Esophagus muscularis mucosa (tissue), 4 donors: ENCODE measurements at places on chromosomes 6 and 20.
A peak's percentile ranks its signal among the peaks of the same experiment; 100 is the strongest.

GRCh38 chr6:49556429-49556837, 6.0 kb downstream of the C6orf141 start:
- H3K27me3 ChIP-seq: peaks cover 5% of the 10 kb centered on the region
- no peak overlapping the region for H3K27ac ChIP-seq
- no peak for DNase-seq
- no peaks in the 10 kb centered on the region for H3K36me3 ChIP-seq
- peaks cover 7% of the 10 kb centered on the region for H3K4me1 ChIP-seq

GRCh38 chr6:13953061-13953705, 28.4 kb downstream of the RNF182 start:
- H3K4me3 ChIP-seq: no peak overlapping the region
- no peak for DNase-seq
- no peaks in the 10 kb centered on the region for H3K4me1 ChIP-seq

GRCh38 chr6:42710316-42710715, 12.1 kb downstream of the PRPH2 start:
- no peaks in the 10 kb centered on the region for H3K27me3 ChIP-seq
- no peak overlapping the region for H3K4me3 ChIP-seq
- no peak for DNase-seq
- no peaks in the 10 kb centered on the region for H3K36me3 ChIP-seq
- peaks cover 5% of the 10 kb centered on the region for H3K4me1 ChIP-seq
- no peak overlapping the region for H3K27ac ChIP-seq

DNA sequence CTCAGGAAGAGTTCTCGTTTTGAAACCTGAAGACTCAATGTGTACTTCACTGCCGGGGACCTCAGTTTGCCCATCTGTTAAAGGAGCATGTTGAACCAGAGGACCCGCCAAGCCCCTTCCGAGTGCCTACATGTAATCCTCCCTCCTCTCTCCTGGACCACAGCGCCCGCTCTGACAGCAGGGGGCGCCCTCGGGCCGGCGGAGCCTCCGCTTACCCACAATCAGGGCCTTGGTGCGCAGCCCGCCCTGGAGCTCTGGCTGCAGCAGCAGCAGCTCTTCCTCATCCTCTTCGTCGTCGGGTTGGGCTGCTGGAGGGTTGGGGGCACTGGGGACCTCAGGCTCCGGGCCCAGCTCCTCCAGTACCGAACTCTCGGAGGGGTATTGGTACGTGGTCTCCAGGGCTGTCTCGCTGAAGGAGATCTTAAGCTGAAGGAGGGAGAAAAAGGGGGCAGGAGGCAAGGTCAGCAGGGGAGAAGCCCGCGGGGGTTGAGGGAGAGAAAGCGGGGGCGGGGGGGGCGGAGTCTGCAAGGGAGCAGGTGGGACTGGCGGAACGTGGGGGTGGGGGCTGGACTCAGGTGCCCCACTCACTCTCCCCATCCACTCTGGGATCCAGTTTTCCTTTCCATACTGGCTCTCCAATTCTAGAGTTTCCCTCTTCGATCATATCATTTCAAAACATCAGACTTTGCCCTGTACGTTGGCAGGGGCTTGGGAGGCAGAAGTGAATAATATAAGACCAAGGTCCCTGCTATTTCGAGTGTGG, 6.3 kb upstream of the DHX16 start:
- H3K36me3 ChIP-seq: peaks cover 43% of the 10 kb centered on the region
- no peaks in the 10 kb centered on the region for H3K27me3 ChIP-seq
- H3K27ac ChIP-seq: peak overlapping the region; percentile 95
- DNase-seq: peak; percentile 95
- H3K4me3 ChIP-seq: peak overlapping the region; percentile 74

- H3K36me3 ChIP-seq: no peaks in the 10 kb centered on the region
- no peaks in the 10 kb centered on the region for H3K27me3 ChIP-seq
- H3K4me1 ChIP-seq: no peaks in the 10 kb centered on the region
- no peak for DNase-seq
- no peak overlapping the region for H3K4me3 ChIP-seq
Measured at GRCh38 chr6:53252177-53252692, 96.5 kb downstream of the ELOVL5 start.

DNA sequence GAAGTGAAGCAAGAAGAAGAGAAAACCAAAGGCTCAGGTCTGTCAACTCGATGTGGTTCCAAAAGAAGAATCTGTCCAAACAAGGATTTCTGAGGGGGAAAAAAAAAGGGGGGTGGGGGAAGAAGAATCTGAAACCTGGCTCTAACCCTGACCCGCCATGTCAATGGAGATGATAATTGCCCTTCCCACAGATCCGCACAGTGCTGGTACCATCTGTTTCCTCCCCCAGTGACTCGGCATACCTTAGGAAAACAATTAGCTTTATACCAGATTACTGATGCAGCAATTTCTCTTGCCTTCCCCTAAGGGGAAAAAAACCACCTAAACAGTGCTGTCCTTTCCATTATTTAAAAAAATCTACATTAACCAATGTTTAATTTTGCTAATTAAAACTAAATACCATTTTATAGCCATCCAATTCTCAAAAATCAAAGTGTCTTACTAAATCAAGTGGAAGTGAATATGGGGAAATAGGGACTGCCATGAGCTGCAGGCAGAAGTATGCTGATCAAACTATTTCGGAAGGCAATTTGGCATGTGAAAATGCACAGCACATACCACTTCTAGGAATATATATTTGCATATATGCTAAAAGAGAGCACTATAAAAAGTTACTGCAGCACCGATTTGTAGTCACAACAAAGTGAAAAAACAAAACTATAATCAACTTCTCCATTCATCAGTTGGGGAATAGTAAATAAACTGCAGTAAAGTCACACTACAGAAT, 46.8 kb downstream of the MAP7 start:
- H3K27ac ChIP-seq: no peak overlapping the region
- no peak overlapping the region for H3K4me3 ChIP-seq
- H3K4me1 ChIP-seq: no peaks in the 10 kb centered on the region
- DNase-seq: no peak

DNA sequence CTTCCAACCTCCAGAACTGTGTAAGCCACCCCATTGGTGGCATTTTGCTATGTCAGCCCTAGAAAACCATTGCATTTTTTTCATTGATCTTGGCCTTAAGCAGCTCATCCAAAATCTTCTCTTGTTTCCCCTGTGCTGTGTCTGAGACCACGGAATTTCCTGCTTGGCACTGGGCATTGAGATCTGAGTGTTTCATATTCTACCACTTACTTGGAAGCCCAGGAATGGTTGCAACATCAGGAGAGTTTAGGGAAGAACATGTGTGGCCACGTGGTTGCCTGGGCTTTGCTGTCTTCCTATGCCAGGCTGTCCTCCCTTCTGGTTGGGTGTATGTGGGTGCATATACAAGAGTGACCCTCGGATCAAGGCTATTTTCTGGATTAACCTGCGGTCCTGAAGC, 139.3 kb upstream of the PMEPA1 start:
- DNase-seq: no peak
- H3K27me3 ChIP-seq: no peaks in the 10 kb centered on the region
- no peak overlapping the region for H3K27ac ChIP-seq
- no peak overlapping the region for H3K4me3 ChIP-seq
- no peaks in the 10 kb centered on the region for H3K4me1 ChIP-seq

DNA sequence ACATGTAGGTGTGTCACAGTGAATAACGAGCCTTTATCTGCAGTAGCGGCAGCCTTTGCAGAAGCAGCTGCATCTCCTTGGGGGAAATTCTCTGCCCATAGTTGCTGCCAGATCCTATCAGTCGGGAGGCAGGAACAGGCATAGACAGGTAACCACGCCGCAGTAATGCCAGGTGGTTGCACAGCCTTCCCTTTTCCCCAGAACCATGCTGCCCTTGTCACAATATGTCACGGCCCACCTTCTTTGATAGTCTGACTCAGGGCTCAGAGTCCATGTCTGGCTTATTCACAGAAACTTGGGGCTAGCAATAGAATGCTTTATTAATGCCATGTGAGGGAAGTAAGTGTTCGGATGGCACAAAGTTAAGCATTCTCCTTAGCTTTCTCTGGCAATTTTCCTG, 76.6 kb downstream of the F13A1 start:
- peaks cover 9% of the 10 kb centered on the region for H3K27me3 ChIP-seq
- no peaks in the 10 kb centered on the region for H3K36me3 ChIP-seq
- H3K4me1 ChIP-seq: no peaks in the 10 kb centered on the region
- no peak overlapping the region for H3K27ac ChIP-seq
- no peak overlapping the region for H3K4me3 ChIP-seq
- no peak for DNase-seq
